ENCODE measurements at places on chromosomes 11 and 22.

GRCh38 chr22:50143096-50143495 is 27.4 kb upstream of the PANX2 start:
- no peak for DNase-seq

GRCh38 chr11:1371026-1371325 is 18.8 kb upstream of the BRSK2 start:
- no peak for DNase-seq

DNA sequence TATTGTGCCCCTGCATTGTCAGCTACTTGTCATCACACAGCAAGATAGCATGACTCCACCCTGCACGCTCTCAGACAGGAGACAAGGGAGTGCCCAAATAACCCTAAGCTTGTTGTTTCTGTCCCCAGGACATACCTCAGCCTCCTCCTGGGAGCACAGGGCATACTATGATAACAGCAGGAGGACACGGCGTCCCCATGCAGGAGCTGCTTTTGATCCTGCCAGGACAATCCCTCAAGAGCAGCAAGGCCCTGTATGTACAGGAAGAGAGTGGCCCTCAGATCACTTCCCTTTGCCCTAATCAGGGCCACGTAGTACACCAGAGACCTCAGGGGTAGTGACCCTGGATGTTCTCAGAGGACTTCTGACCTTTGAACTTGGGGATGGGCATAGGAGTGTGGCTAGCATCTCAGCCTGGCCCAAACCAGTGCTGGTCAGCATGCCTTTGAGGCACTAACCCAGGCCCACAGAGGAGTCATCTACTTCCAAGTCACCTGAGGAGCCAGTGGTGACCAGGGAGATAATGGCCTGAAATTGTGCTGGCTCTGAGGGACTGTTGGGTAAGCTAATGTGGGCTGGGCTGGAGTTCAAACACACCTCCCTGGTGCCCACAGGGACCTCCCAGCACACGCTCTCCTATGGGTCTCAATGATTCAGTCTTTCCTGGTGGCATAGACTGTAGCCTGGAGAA is 9.2 kb downstream of the APOA4 start:
- no peak for DNase-seq

- no peak for DNase-seq
These were observed 5.1 kb upstream of the IGSF9B start for GRCh38 chr11:133961890-133962289.

GRCh38 chr22:32080904-32081303 is 37.8 kb downstream of the SLC5A1 start:
- peak; percentile 61 for DNase-seq

GRCh38 chr11:91433284-91434010 is 791.2 kb upstream of the FAT3 start:
- DNase-seq: no peak

DNA sequence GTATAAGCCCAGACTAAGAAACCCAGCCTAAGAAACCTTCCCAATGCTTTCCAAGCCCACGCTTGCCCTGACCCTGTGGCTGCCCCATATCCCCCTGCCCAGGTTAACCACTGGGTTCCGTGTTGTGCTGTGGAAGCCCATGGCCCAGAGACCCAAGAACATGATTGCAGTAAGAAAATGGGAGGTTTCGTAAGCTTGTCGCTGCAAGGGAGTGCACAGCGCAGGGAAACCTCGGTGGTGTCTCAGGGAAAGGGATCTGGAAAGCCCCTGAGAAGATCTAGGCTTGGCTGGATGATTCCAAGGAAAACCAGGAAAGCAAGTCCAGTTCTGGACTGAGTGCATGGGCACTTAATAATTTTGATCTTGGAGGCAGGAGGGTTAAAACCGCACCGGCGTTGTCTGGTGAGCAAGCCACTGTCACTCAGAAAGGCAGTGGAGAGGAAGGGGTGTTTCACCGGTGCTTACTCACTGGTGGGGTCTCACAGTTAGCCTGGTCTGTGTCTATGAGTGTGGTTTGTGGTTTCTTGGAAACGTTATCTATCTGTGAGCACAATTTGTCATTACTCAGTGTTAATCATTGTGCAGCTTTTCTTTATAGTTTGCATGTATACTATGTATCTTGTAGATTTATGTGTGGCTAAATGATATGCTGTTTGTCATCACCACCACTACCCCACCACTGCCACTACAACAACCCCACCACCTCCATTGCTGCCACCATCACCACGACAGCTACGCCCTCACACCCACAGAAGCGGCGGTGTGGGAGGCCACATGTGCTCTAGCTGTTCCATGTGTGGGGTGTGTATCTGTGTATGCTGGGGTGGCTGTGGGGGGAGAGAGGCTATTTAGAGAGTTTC is 53.3 kb upstream of the PRDM11 start:
- DNase-seq: peak; percentile 54
